ENCODE measurements at places on chromosomes 16 and 17.

- no peak for DNase-seq
Observed at GRCh38 chr17:55286681-55287589, 22.2 kb downstream of the HLF start.

DNA sequence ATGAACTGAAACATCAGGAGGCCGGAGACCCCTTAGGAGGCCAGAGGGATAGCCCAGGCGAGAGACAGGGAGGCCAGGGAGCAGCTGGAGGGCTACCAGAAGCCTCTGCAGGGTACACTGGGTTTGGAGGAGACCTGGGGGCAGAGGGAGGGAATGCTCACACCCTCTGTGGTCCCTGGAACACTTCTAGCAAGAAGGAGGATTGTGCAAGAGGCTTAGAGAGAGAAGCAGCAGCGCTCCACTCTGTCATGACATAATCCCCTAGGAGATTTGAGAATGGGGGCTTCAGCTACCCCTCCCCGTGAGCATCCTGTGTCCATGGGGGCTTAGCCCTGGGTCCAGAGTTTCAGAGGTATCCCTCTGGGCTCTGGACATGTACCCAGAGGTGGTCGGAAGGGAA is 15.8 kb downstream of the GPR142 start:
- no peak for DNase-seq

GRCh38 chr16:5215901-5216300 is 118.3 kb upstream of the EEF2KMT start:
- DNase-seq, result no peak

- no peak for DNase-seq
Observed at GRCh38 chr17:83012200-83012785, 67.1 kb upstream of the METRNL start.

GRCh38 chr17:45170280-45170930 is 8.7 kb downstream of the HEXIM2 start:
- DNase-seq, result no peak
